ENCODE measurements at places on chromosomes 7 and 10. TPM values are rescaled to one million over a fixed set of nuclear protein-coding genes. Genes with fewer than 3 reads are reported as not detected.
A peak's percentile ranks its signal among the peaks of the same experiment; 100 is the strongest.

DNA sequence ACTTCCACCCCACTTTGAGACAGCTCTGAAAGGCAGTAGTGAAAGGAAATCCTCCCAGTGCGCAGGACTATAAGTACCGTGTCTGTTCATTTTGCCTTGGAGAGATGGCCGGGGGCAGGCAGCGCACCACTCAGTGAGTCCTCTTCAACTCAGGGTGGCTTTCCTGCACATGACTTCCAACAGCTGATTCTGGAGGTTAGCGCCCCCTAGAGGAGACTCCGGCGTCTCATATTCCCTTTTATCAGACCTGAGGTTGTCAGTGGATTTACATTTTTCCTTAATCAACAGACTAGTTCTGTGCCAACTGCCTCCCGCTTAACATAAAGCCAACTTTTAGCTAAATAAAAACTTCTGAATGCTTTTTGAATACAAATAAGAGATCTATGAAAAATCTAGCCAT lies 101.0 kb downstream of the HERPUD2 start:
- no peak for DNase-seq

- no peak for DNase-seq
Measured at GRCh38 chr10:84820596-84820995, 492.2 kb downstream of the CCSER2 start.

DNA sequence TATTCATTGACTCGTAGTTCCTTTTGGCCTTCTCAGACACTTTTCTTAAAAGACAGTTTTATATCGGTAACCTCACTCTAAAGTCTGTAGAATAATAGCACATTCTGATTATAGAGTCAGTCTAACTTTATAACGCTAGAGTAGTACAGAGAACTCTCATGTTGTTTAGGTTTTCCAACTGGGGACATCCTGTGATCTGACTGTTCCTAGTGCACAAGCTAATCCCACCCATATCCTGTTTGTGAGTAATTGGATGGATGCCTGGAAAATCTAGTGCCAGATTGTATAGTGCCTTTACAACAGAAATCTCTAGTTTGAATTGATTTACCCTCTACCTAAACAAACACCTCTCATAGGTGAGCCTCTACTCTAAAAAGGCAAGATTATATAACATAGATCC lies 107.4 kb downstream of the ZEB1 start:
- peak; percentile 22 for DNase-seq

The MLXIPL gene
- 1.9 TPM for total RNA-seq

The TSPAN33 gene
- total RNA-seq, result not detected

GRCh38 chr7:114217026-114217806 lies 197.4 kb upstream of the FOXP2 start:
- no peak for DNase-seq

The AKR1C2 gene
- 1.0 TPM for total RNA-seq

DNA sequence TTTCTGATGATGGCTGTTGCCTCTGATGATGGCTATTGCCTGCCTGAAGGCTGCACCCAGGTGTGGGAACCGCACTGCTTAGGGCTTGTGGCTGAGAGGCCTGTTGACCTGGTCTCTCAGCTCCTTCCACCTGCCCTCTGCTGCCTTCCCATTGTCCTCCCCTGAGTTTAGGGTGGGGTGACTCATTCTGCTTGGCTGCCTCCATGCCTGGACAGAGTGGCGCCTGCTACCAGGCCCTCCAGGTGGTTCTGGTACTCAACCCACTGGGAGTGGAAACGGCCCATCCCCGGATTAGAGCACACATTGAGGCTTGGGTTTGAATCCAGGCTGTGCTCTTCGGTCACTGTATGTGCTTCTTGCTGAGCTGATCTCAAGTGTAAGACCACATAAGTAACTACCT lies 120.6 kb downstream of the SEM1 start:
- DNase-seq, result no peak

The CAMK1D gene
- total RNA-seq, result 10.9 TPM

DNA sequence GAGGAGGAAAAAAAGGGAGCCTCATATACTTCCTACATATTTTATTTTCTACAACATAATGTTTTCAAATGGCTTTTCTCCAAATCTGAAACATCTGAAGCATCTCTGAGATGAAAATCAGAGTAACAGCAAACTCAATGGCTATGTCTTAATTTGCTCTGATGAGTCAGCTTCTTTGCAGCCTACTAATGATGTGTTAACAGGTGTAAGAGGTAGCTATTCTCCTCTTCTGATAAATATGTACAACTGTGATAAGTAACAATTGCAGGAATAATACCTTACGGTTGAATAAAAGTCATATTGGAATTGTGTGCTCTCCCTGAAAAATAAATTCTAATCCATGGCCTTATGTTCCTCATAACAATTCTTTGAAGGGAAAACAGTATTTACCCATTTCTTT lies 45.2 kb downstream of the GNAT3 start:
- no peak for DNase-seq

DNA sequence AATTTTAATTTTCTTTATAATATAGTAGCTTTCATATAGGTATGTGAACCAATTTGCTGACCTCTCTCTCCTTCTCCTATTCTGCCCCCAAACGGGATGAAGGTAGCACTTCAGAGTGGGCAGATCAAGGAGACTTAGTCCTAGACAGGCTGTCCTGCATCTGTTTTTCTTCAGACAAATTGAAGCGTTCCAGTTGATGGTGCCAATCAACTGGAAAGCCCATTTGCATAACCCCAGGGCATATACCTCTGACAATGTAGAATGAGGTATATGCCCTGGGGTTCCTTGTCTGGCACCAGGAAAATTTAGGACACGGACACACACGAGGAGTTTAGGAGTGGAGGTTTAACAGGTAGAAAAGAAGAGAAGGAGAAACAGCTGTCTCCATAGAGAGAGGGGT lies 502.9 kb downstream of the HTR7 start:
- no peak for DNase-seq

DNA sequence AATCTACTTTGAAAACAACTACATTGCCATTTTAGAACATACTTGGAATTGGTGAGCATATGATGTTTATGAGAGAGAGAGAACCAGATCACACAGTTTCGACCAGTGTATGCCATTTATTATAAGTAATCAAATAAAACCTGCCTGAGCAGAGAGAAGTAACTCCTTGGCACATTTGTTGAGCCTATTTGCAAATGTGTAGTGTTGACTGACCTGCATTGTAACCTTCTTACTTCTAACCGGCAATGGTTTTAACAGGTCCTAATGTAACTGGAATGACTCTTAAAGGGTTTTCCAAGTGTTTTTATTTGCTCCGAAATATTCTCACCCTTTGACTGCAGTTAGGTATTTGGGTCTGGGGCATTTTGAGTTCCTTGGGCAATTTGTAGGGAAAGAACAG lies 167.6 kb downstream of the POU6F2 start:
- no peak for DNase-seq

DNA sequence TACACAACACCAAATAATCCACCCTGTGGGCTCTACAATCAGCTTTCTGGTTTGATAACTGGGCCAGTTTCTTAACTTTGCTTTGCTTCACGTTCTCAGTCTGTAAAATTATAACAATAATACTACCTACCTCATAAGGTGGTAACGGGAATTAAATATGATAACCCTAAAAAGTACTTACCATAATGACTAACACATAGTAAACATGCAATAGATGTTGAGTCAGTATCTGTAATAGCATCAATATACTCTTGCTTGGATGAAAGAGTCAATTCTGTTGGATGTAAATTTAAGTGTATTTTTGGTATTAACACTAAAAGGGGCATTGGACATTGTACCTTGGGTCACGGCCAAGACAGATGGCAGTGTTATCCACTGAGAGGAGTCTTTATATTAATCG lies 160.5 kb downstream of the FOXP2 start:
- no peak for DNase-seq

Data from uterus (tissue), 4 donors.